ENCODE measurements at places on chromosomes 6 and 20.

DNA sequence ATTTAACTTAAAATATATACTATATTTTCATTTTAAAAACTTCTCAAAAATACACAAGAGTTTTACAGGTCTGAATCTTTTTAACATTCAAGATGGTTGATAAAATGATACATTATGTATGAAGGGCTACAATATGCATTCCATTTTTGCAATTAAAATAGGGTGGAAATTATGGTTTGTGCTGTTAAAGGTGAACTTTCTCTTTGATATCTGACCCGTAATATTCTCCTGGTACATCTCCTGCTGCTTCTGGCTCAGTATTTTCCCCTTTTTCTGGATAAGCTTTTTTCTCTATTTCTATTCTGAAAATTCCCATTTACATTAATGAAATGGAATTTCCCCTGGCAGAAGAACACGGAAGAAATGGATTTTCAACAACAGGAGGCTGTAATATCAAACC lies 27.4 kb upstream of the LCA5 start:
- no peak for DNase-seq

DNA sequence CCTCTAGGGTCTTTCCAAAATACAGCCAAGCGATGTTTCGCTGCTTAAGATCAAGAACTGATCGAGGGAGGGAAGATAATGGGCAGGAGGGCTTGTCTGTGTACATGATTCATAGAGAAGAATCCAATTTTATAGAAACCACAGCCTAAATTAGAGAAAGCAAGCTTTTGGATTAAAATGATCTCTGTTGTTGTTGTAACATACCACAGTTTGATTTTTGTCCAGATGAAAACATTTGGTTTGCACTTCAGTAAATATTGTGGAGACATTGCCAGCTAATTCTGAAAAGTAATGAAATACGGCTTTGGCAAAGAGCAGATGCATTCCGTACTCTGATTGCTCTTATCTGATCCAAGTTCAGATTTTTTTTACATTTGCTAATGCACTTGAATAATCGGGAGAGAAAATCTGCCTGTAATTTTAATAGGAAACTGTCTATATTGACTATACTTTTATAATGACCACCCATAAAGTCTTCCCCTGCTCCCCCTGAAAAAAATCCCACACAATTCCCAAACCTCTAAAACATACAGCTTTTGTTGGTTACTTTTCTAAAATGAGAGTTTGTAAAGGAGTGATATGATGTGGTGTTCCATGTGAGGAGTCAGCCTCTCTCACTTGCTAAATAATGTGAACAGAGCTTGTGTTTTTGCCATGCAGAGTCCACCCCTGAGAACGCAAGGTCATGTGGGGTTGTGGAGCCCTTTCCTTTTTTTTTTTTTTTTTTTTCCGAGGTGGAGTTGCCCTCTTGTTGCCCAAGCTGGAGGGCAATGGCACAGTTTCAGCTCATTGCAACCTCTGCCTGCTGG lies 199.9 kb downstream of the DTNBP1 start:
- no peak for DNase-seq

- peak; percentile 20 for DNase-seq
These were observed 39.8 kb downstream of the HIVEP1 start for GRCh38 chr6:12051861-12052368.

DNA sequence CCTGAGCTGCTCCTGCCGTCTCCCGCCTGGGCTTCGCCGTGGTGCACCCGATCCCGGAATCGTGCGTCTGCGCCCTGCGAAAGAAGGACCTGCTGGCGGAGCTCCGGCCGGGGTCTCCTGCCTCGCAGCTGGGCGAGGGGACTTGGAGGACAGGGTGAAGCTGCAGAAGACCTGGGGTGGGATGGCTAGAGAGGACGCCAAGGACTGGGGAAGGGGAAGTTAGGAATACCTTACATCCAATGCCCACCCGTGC lies 150.2 kb downstream of the PRL start:
- DNase-seq, result no peak

DNA sequence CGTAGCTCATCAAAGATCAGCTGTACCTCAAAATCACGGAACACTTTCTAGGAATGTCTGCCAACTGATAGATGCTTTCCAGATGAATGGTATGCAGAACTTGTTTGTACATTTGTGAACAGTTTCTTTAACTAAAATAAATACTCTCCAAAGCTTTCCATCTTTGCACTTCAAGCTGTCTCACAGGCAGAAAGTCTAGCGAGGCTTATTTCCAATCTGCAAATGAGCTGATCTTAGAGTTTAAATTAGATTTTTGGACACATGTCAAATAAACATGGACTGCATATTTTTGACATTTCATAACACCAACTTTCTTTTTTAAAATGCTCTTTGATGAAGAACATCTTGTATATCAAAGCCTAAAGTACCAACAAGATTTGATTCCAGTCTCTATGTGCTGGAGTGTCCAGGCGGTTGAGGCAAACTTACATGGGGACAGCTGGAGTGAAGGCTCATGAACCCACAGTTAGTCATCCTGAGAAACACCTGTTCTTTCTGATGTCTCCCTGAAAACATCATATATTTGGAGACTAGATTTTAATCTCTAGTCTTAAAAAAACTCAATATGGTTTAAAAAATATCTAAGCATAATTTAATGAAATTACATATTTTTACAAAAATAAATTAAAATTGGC lies 268.6 kb upstream of the AGPAT4 start:
- DNase-seq, result no peak

DNA sequence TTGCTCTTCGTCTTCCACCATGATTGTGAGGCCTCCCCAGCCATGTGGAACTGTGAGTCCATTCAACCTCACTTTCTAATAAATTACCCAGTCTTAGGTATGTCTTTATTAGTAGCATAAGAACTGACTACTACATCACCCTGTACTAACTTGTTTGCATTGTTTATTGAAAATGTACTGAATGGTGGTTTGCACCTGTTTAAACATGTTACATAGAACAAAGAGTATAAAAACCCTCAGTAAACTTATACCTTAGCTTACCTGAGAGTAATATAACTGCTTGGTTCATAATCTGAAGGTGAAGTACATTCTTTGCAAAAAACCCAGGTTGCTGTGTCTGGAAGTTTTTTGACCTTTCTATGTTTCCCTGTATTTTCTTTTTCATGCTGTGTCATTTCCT lies 777.8 kb downstream of the TBC1D32 start:
- no peak for DNase-seq

DNA sequence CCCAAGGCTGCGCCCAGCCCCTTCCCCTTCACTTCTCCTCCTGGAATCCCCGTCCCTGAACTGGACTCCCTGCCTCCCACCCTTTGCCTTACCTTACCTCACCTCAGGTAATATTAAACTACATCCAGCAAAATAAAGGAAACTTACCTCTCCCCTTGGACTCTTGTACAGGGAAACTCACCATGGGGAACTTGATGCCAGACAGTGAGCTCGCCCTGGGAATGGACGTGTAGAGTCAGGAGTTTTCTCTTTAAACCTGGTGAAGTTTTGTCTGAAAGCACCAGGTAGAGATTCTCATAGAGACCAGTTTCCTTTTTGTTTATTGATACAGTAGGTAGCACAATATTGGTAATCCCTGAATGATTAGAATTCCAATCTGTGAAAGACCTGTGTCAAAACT lies 544 bp upstream of the HLA-C start:
- no peak for DNase-seq

GRCh38 chr6:16819752-16820151 lies 58.5 kb upstream of the ATXN1 start:
- DNase-seq, result no peak

GRCh38 chr20:38799203-38799602 lies 6.3 kb upstream of the PPP1R16B start:
- DNase-seq, result no peak

GRCh38 chr6:163355426-163355991 lies 59.0 kb upstream of the QKI start:
- DNase-seq, result no peak

GRCh38 chr6:158663625-158664165 lies 13.8 kb downstream of the SYTL3 start:
- DNase-seq, result no peak

DNA sequence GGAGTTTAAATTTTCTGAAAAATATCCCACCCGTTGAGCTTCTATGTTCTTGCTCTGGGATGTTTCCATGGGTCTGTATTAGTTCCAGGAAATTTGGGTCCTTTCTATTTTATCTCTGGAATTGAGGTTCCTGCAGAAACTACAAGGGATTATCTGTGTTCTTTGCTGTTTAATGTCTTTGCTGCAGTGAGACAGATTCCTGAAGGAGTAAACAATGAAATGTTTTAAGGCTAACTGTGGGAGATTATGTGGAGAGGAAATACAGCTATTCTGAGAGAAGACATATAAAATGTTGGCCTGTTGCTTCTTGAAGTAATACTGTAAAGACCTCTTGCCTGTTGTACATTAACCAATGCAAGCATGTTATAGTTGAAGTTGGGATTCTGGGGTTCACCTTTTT lies 43.5 kb downstream of the SAMD5 start:
- DNase-seq, result no peak

- DNase-seq, result no peak
These were observed 44.0 kb upstream of the POU5F1 start for GRCh38 chr6:31214516-31214915.

- DNase-seq, result no peak
These were observed 44.5 kb upstream of the DSE start for GRCh38 chr6:116326181-116326671.

GRCh38 chr20:9474835-9475415 lies 39.5 kb upstream of the LAMP5 start:
- no peak for DNase-seq

DNA sequence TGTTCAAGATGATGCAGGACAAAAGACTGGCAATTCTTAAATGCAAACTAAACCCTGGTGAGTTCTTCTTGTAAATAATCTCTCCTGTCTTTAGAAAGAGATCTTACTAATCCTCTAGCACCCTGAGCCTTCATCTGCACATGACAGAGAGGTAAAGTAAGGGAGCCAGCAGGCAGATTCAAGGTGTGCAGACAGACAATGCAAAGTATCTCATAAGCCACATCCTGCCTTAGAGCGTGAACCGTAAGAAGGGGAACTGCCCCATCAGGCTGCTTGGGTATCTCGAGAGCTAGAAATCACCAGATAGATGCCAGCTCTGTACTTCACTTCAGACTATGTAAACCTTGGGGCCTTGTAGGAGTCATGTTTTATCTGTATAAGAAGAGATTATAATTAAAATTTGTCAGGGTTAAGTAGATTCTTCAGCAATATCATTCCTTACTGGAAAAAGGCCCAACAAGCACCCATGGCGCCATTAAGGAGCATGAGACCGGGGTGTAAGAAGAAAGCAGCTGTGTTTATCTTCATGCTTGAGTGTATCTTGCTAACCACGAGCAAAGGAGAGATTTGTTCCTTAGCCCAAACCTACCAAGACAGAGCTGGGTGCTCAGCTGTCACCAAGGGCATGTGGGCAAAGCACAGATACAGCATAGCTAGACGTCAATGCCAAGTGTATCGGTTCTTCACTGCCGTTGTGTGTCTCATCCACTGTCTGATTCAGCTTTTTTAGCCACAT lies 24.4 kb downstream of the CNR1 start:
- no peak for DNase-seq

GRCh38 chr6:11732036-11732631 lies 46.5 kb downstream of the ADTRP start:
- DNase-seq, result peak; percentile 41

- no peak for DNase-seq
These were observed 43.8 kb upstream of the HIVEP1 start for GRCh38 chr6:11968241-11968806.

DNA sequence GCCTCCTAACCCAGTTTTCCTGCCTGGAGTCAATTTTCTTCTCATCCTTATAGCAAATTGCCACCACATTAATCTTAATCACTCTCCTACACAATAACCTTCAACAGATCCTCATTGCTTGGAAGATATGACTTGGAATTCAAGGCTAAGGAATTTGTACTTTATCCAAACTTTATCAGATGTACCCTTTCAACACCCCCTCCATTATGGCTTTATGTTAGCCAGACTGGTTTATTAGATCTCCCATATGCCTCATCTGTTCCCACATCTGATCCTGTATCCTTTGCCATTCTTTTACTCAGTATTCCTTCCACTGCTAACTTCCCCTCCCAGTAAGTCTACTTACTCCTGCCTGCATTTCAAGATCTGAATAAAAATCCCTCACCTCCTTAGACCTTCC lies 4.0 kb upstream of the FRK start:
- DNase-seq, result no peak

DNA sequence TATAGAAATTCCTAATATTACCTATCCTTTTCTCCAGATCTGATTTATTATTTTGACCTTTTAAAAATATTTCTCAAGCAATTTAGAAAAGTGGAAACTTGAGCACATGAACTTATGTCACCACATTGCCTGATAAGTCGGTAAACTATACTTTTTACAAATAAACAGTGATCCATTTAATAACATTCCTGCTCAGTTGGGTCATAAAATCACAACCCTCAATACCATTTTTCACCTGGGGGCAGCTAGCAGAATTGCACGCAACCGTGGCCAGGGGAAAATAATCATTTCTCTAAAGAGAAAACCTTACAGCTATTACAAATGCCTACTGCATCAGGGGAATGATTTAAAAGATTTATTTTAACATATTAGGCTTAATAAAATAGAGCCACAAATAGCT lies 614.5 kb downstream of the PHF3 start:
- DNase-seq, result no peak

GRCh38 chr6:3318226-3318625 lies 59.5 kb downstream of the PSMG4 start:
- peak; percentile 11 for DNase-seq

DNA sequence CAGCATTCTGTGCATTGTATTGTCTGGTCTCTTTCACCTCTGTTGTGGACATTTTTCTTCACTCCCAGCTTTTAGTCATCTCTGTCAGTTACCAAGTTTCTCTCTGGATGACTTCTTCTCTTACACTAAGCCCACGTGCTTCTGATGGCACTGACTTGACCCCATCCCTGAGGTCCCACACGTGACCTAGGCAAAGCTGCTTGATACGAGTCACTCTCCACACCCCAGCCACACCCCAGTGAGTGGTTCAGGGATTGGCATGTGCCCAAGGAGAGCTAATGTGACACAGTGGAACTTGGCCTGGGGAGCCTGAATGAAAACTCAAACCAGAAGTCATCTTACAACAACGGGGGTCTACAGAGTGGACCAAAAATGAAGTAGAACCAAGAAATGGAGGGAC lies 32.2 kb downstream of the HTR1E start:
- no peak for DNase-seq

GRCh38 chr20:63135411-63135810 lies 80.5 kb downstream of the YTHDF1 start:
- no peak for DNase-seq

DNA sequence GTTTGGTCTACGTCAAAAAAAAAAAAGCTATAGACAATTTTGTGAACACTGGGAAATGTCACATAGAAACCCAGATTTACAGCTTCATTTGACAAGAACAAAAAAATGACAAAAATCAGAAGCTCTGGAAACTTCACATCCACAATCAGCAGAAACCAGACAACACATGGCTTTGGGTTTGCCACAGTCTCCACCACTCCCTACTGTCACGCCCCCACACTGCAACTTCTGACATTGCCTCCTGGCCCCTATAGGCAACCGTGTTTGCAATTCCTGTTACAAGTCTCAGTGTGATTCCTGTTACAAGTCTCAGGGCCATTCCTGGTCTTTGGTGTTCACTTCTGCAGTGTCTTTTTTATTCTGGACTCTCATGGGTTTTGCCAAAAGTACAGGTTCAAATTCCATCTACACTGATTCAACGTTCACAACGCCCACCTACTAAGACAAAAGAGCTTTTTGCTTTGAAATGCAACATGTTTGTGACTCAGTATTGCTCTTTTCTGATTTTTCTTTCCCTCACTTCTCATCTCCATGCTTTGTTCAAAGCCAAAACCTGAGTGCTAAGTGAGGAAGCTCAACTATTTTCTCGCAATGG lies 12.0 kb downstream of the CNKSR3 start:
- no peak for DNase-seq

- no peak for DNase-seq
These were observed 62.2 kb upstream of the IMPG1 start for GRCh38 chr6:76134651-76135050.

- no peak for DNase-seq
These were observed 102.6 kb downstream of the FLRT3 start for GRCh38 chr20:14234666-14235295.

Data from activated CD4-positive, alpha-beta T cell treated with anti-CD3 and anti-CD28 coated beads, Interleukin-2, amount 50 U/mL, for 4 hours (primary cell).